ENCODE measurements at places on chromosomes 7 and 10.

DNA sequence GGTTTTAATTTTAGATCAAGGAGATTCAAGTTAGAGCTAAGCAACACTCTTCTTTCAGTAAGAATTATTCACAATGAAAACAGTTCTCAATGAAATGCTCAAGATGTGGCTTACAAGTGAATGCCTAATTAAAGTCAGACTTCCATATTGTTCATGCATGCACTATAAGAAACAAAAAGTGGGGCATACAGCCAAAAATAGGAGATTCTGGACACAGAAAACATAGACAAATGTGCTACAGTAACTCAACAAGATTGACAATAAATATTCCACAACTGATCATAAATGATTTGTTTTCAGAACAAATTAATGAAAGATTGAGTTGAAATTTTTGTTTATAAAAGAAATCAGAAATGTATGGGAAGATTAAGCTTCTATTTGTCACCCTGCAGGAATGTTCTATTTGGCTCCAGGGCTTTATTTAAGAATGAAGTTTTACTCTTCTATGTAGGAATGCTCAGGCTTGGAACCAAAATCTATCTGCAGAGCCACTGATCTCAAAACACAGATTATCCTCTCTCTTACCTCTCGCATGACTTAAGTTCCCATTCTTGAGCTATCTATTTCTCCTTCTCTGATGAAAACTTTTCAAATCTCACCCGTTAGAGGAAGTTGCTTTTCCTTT lies 89.0 kb upstream of the PIP4K2A start:
- DNase-seq, result no peak

- DNase-seq, result no peak
Measured at GRCh38 chr7:125363873-125364272, 434.2 kb upstream of the POT1 start.

- no peak for DNase-seq
Measured at GRCh38 chr7:11681461-11681860, 150.5 kb downstream of the THSD7A start.

DNA sequence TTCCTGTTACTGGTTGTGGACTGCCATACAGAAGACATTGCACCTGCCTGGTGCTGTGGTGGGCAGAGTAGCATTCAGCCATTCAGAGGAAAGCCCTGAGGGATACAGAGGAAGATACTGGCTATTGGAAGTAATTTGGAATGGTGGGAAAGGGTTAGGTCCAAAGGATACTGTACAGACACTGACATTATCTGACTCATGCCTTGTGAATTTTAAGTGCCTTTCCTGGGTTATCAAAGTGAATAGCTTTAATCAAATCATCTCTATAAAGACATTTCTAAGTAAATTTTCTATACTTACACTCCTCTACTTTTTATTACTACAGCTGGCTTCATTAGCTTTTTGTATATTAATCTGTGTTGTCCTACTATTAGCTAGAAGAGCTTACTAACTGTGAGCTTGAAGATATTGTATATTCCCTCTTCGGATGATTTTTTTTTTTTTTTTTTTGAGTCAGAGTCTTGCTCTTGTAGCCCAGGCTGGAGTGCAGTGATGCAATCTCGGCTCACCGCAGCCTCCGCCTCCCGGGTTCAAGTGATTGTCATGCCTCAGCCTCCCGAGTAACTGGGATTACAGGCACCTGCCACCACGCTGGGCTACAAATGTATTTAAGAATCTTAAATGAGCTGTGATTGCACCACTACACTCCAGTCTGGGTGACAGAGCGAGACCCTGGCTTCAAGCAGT lies 186.5 kb downstream of the ADK start:
- DNase-seq, result no peak

GRCh38 chr7:945147-945555 lies 9.3 kb downstream of the ADAP1 start:
- DNase-seq, result no peak

GRCh38 chr10:133418289-133418993 lies 6.0 kb downstream of the SPRN start:
- DNase-seq, result no peak

DNA sequence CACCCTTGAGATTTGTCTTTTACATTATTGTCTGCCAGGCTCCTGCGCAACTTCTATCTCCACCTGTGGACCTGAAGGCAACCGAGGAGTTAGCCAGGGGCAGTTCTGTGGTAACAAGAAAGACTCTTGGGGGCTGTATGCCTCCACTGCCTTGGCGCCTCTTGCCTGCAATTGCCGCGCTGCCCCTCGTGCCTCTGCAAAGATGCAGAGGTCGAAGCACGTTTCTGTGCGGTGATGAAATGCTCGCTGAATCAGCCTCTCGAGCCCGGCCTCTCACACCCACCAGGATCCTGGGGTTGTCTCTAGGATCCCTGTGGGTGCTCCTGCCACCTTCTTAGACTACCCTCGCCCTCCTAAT lies 486 bp upstream of the LHFPL3 start:
- peak; percentile 57 for DNase-seq

- no peak for DNase-seq
Measured at GRCh38 chr10:3708852-3709251, 76.2 kb downstream of the KLF6 start.

DNA sequence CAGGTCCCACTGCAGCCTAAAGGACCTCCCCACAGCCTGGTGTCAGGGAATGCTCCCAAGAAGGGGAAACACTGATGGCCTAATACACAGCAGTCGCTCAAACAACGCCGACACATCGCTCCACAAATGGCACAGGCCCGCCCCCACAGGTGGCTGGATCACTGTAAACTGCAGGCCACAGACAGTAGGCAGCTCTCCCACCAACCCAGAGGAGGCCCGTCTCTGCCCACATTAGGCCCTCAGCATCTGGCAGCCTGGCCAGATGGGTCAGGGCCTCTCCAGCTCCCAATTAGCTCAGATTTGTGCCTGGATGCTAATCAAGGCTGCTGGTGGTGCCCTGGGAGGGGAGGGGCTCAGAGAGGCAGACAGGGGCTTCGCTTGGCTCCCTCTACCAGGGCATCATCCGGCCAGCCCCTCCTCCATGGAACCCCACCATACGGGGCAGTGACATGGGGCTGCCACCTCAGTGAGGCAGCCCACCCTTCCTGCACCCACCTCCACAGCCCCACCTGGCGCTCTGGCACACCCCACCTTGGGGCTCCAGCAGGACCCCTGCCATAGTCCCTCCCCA lies 42.7 kb downstream of the CAMK2B start:
- DNase-seq, result no peak

DNA sequence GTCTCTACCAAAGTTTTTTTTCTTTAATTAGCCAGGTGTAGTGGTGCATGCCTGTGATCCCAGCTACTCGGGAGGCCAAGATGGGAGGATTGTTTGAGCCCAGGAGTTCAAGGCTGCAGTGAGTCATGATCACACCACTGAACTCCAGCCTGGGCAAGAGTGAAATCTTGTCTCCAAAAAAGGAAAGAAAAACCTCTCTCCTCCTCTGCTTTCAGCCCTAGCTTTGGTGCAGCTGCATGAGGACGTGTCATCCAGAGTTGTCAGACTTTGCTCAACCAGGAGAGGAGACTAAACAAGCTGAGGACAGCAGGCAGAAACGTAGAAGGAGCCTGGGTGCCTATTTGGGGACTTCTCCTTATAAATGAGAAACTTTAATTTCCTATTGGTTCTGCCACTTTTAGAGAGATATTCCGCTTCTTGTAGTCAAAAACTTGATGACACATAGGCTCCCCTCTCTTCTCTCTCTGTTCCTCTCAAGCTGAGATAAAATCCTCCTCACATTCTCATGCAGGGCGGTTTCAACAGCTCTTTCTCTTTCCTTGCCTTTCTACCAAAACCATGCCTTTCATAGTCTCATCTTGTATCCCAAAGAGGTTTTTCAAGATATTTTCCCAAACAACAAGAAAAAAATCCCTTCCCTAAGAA lies 205.4 kb downstream of the ARHGAP12 start:
- DNase-seq, result no peak

DNA sequence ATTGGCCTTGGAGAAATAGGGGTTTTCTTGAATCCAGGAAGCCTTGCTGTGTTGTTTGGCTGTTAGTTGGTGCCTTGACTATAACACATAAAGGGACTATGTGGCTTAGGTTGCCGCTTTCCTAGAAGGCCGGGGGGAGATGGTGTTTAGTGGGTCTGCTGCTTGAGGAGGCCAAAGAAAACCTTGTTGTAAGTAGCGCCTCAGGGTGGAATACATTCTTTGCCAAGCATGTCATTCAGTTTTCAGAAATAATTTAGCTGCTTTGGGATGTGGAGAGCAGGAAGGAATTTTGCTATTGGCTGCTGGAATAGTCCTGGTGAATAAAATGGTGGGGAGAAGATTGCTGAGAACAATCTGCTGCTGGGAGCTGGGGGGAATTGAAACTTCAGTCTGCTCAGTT lies 132.9 kb upstream of the WNT16 start:
- DNase-seq, result no peak

DNA sequence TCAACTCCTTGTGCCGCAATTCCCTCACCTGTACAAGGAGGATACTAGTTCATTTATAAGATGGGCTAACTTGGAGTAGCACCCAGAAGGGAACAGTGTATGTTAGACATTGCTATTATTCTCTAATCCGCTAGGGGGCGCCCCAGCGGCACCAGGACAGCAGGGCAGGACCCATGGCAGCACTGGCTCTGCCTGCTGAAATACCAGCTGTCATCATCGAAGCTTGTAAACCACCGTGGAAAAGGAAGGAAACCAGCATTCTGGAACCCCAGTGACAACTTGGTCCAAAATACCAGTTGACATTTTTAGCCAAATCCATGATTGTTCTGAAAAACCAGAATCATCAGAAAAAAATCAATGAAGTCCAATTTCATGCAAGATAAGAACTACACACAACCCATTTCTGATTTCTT lies 134.4 kb downstream of the ITGA8 start:
- no peak for DNase-seq

DNA sequence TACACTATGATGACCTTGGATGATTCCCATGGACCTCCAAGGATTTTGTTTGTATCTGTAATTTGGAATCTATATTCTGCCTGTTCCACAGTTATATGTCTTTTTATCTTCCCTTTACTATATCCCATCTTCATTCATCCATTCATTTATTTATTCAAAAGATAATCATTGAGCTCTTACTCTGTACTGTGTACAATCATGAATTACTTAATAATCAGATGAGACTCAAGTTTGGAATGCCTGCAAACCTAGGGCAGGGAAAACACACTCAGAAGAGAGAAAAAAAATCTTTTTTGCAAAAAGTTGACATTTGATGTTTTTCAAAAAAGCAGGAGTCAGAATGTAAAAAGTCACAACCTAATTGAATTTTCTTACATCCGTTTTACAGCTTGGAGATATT lies 170.2 kb upstream of the GNAI1 start:
- no peak for DNase-seq

GRCh38 chr7:158655507-158655906 lies 49.1 kb downstream of the NCAPG2 start:
- DNase-seq, result no peak

- DNase-seq, result no peak
Measured at GRCh38 chr10:30540276-30540675, 89.3 kb downstream of the LYZL2 start.

- no peak for DNase-seq
Measured at GRCh38 chr10:70007116-70007820, 45.4 kb upstream of the MACROH2A2 start.

Data from NCI-H1092 (cell line).